ENCODE measurements at places on chromosomes 16 and 17.

GRCh38 chr17:42519546-42520491 is 16.2 kb upstream of the NAGLU start:
- DNase-seq = no peak

DNA sequence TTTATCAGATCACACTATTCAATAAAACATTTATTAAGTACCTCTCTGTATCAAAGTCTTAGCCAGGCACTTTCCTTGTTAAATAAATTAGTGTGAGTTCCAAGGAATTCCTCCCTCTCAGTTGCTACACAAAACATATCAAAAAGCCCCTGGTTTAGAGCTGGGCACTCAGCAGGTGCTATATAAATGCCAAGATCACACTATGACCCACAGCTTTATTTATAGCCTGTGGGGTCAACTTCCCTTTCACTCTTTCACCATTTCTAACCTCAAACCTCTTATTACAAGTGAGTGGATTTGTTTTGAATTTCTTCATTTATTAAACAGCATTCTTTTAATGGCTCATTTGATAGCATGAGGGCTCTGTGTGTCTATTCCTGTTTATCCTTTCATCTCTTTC is 112.6 kb upstream of the MPHOSPH6 start:
- DNase-seq = no peak

- DNase-seq = no peak
Observed at GRCh38 chr17:63698886-63699637, 863 bp downstream of the LIMD2 start.

DNA sequence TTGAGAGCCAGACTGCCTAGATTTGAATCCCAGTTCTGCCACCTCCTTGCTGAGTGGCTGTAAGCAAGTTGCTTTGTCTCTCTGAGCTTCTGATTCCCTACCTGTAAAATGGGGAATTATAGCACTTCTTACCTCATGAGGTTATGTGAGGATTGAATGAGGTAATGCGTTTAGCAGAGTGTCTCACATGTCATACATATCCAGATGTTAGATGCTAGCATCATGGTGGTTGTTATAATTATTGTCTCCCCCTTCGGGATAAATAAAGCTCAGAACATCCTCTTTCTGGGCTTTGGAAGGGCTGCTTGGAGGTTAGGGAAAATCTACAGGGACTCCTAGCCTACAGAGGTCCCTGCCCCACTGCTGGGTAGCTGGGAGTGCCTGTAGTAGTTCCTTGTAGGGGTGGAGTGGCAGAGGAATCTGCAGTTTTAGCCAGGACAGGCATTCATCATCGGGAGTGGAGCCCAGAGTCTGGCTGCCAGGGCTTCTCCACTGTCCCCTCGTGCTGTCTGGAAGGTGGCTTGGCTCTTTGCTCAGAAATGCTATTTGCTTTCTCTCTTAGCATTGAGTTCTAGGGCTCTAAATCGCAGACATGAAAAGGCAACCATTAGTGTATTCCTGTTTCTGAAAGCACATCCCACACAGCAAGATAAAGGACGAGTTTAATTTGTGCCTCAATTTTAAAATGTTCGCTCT is 137.9 kb upstream of the CACNG3 start:
- DNase-seq = no peak

- DNase-seq = no peak
Observed at GRCh38 chr17:16449121-16449570, 33.8 kb downstream of the TRPV2 start.

DNA sequence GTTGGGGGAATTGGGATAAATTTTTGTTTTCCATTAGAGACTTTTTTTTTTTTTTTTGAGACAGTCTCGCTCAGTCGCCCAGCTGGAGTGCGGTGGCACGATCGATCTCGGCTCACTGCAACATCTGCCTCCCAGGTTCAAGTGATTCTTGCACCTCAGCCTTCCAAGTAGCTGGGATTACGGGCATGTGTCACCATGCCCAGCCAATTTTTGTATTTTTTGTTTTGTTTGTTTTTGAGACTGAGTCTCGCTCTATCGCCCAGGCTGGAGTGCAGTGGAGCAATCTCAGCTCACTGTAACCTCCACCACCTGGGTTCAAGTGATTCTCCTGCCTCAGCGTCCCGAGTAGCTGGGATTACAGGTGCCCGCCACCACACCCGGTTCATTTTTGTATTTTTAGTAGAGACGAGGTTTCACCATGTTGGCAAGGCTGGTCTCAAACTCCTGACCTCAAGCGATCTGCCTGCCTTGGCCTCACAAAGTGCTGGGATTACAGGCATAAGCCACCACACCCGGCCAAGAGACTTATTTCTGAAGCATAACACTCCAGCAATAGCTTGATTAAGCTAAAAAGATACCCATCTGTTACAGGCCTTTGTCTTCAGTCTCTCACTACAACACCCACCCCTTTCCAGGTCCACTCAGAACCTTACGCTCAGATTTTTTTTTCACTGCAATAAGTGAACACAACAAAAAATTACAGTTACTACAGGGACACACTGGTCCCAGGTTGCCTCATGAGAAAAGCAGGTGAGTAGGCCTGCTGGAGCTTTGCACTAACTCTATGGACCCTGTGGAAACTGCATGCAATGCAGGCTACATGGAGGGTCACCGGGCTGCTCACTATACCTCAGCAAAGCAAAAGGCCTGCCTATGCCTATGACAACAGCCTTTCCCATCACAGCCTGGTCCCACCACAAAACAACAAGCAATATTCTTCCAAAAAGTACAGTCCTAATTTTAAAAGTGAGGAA is 34.6 kb downstream of the KANSL1 start:
- no peak for DNase-seq

GRCh38 chr17:12296209-12296625 is 275.5 kb downstream of the MAP2K4 start:
- DNase-seq = no peak

- DNase-seq = no peak
Observed at GRCh38 chr16:9625122-9625521, 533.7 kb downstream of the HAPSTR1 start.

GRCh38 chr16:85403693-85404092 is 209.4 kb upstream of the GSE1 start:
- DNase-seq = no peak

GRCh38 chr17:64281962-64282752 is 19.1 kb upstream of the TEX2 start:
- no peak for DNase-seq

Data from NCI-H1417 treated with DMSO at 0.1 percent for 48 hours (cell line).